ENCODE measurements at places on chromosomes 11 and 22.

GRCh38 chr22:43924877-43925276 is 1.3 kb downstream of the PNPLA3 start:
- no peak for DNase-seq

- DNase-seq = no peak
These were observed 1.2 kb downstream of the GPR83 start for GRCh38 chr11:94400050-94400449.

GRCh38 chr22:36258701-36259614 is 6.0 kb downstream of the APOL1 start:
- peak; percentile 64 for DNase-seq

DNA sequence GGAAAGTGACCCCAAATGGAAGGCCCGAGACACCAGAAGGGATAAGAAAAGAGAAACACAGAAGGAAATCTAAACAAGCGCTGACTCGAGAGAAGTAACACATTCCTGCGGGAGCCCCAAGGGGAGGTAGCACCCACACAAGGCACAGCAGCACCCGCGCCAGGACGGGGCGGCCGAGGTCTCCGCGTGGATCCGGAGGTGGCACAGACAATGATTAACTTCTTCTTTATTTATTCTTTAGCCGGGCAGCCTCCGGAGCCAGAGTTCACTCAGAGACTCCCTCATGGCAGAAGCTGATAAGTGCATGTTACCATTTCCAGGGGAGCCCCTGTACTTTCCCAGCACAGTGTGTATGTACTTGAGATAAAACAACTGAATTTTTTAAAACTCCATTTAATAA is 5.1 kb downstream of the TOLLIP start:
- DNase-seq = no peak

GRCh38 chr11:94727819-94728218 is 40.3 kb upstream of the AMOTL1 start:
- no peak for DNase-seq

DNA sequence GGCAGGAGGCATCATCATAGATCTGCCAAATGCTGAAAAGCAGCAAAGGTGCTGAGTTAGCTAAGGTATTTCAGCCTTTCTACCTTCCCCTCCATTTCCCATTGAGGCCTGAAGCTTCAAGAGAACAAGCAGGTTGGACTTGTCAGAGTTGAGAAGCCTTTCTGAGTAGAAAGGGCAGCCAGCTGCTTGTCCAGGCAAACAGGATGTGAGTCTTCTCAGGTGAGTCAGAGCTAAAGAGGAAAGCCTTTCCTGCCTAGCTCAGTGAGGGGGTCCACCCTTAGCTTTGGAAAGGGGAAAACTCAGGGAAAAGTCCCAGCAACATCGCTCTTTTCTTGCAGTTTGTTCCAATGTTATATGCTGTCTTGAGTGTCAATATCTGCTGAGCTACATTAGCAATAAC is 13.2 kb upstream of the MPZL2 start:
- DNase-seq = no peak

DNA sequence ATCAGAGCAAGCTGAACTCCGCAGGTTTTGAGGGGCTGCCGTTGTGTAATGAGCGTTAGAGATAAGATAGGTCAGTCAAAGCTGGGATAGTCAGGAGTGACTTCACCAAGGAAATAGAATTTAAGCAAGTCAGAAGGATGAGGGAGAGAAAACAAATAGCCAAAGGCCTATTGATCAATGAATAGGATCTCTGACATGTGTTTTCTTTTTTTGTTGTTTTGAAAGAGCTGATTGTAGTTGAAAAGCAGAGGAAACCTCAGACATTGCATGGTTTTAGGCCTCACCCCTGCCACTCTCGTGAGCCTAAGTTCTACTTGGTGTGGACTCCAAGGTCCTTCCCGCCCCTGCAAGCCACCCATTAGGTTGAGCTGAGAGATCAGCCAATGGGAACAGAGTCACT is 3.2 kb downstream of the EIF3L start:
- no peak for DNase-seq

DNA sequence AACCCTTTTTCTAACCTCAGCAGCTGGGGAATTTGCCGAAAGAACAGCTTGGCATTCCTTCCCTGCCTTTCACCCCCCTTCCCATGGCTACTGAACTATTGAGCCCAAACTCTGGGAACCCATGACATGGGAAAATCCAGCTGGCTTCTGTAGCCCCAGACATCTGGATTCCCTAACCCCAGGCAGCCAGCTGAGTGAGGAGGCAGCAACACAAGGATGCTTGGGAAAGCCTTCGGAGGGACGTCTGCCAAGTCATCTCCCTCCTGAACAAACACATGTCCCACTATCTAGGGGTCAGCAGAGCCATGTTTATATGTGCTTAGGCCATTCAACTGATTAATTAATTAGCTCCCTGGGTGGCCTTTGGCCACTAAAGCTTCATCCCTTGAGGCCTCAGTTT is 21.6 kb downstream of the LRRC55 start:
- no peak for DNase-seq

GRCh38 chr11:67280788-67281551 is 8.1 kb upstream of the ANKRD13D start:
- no peak for DNase-seq

DNA sequence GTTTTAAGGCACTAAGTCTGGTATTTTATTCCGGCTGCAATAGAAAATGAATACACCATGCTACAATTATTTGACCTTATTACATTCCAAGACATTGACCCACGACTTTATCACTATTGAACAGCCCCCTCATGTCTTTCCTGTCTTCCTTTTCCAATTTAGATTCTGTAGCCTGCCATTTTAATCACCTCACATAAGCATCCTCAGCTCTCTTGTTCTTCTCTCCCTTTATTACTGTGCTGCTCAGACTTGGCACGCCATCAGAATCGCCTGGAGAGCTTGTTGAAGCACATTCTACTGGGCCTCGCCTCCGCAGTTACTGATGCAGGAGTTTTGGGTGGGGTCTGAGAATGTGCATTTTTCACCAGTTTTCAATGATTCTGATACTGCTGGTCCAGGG is 38.7 kb upstream of the SWAP70 start:
- no peak for DNase-seq

GRCh38 chr22:49334976-49335375 is 492.7 kb downstream of the BRD1 start:
- DNase-seq = no peak

- DNase-seq = no peak
These were observed 261.1 kb downstream of the SBF2 start for GRCh38 chr11:10032935-10033334.

GRCh38 chr11:16169541-16169940 is 186.8 kb downstream of the SOX6 start:
- no peak for DNase-seq

DNA sequence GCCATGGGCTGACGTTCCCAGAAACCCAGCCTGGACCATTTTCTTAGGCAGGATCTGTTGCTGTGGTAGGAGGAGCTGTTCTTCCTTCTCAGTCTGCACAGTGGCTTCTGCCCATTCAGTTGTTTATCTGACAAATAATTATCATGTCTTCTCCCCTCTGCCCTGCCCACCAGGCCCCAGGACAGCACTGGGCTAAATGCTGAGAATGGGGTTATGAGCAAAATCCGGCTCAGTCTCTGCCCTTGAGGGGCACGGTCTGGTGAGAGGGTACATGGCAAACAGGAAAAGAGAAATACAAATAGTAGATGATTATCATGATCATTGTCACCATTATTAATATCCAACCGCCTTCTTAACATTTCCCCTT is 42.9 kb downstream of the C11orf96 start:
- DNase-seq = no peak

GRCh38 chr22:49305966-49306631 is 521.6 kb downstream of the BRD1 start:
- no peak for DNase-seq

DNA sequence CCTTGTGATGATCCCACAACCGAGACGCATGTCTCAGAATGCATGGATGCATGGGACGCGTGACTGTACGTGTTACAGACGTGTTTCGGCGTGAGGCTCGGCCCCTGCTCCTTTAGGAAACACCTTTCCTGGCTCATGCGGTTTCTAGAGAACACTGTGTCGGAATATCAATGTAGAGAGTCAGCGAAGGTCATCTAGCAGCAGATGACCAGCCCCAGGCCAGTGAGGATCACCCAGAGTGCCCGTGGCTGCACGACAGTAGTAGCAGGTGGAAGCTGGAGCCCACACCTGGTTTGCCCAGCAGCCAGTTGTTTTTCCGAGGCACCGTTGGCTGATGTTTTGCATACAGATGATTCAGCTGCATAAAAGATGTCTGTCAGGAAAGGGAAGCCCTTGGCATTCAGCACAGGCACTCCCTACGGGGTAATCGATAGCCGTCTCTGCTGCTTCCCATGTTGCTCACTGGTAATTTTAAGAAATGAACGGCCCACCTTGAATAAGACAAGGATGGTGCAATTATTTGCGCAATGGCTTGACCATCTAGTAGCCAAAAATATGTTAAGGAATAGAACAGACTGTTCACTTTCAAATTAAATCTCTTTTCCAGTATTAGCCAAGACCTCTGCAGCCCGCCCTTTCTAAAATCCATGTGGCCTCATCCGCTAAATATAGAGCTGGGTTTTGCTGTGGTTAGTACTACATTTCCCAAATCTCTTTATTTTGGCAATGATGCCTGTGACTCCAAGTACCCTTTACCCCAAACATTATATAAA is 1.1 kb upstream of the CLTCL1 start:
- no peak for DNase-seq

GRCh38 chr11:14537134-14537599 is 17.0 kb upstream of the PSMA1 start:
- no peak for DNase-seq

DNA sequence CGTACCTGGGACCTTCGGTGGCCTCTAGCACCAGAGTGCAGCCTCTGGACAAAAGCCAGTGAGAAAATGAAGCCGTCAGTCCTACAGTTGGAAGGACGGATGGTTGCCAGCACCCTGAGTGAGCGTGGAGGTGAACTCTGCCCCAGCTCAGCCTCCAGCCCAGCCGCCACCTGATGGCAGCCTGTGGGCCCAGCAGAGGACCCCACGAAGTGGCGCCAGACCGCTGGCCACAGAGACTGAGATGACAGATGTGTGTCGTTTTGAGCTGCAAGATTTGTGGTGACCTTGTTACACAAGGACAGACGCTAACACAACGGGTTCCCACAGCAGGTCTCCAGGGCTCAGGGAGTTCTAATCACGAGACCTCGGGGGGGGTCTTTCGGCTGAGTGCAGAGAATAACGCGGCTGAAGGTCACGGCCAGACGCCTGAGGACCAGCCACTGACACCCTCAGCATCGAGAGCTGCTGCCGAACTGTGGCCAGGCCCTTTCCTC is 75.0 kb downstream of the BRD1 start:
- no peak for DNase-seq

- DNase-seq = no peak
These were observed 111.7 kb downstream of the MYO18B start for GRCh38 chr22:25853501-25854284.

DNA sequence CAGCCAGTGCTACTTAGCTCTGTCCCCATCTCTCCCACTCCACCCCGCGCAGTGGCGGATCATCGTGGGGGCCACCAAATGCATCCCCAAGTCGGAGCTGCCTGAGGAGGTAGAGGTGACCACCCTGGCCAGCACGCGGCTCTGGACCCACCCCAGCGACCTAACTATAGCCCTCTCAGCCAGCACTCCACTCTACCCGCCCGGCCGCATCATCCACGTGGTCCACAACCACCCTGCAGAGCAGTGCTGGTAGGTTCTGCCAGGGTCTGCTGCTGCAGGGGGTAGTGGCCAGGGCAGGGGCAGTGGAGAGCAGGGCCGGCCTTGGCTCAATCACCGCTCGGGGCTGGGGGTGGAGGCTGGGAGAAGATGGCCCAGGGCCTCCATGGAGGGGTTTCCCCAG is 13.0 kb upstream of the MYRF start:
- DNase-seq = no peak

DNA sequence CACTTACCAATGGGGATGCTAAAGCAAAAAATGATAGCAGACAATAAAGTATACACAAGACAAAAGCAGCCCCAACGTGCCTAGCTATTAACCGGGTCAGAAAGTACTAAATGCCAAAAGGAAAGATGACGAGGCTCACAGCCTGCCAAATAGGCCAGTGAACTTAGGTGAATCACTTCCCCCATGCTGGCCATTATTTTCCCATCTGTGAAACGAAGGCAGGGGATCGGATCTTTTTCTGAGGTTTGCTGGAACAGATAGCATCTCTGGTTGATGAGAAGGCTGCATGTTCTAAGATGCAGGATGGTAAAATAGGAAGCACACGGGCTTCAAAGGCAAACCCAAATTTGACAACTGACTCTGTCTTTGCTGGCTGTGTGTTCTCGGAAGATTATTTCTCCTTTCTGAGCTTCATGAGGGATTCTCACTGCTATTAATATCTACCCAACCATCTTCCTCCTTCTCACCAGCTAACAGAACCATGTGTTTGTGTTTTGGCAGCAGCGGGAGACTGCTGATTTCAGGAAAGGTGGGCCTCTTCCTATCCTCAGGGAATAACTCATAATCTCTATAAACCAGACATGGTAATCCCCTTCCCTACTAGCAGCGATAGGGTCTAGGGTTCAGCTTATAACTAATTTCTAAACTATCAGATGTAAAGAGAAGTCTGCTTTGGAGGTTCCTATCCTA is 390.7 kb downstream of the LARGE1 start:
- no peak for DNase-seq

DNA sequence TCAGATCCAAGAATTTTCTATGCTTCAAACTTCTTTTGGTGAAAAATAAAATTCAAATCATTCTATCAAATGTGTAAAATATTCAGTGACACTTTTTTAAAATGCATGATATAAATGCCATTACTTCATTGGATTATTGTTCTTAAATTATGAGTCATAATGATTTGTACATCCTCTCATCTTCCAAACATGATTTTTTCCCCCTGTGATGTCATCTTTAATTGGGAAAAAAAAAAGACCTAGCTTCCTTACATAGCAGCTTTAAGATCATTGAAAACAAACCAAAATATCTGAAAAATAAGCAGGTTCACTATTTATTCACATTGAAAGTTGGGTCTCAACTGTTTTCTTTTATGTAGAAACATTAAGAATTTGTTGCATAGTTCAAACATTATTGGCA is 1549.4 kb downstream of the LRRC4C start:
- DNase-seq = no peak

- no peak for DNase-seq
These were observed 66.6 kb downstream of the ATXN10 start for GRCh38 chr22:45738206-45738605.

DNA sequence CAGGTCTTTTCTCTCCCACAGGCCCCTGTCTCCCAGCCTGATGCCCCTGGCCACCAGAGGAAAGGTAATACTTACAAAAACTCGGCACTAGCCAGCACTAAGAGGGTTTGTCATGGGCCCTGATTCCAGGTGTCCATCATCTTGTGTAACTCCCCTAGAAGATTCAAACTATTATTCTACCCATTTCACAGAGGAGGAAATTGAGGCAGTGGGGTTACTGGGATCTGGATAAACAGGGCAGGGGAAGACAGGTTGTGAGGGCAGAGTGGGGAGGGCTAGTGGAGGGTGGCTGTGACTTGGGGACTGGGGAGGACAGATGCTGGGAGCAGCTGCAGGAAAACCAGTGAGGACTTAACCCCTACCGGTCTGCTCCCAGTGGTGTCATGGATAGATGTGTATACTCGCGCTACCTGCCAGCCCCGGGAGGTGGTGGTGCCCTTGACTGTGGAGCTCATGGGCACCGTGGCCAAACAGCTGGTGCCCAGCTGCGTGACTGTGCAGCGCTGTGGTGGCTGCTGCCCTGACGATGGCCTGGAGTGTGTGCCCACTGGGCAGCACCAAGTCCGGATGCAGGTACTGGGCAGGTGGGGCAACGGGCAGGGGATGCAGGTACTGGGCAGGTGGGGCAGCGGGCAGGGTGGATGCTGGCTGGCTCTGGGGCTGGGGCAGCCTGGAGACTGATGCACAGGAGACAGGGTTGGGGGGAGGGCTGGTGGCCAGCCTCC is 1.2 kb downstream of the VEGFB start:
- DNase-seq = no peak

- DNase-seq = no peak
These were observed 789 bp upstream of the FAM111A start for GRCh38 chr11:59141673-59142460.

- no peak for DNase-seq
These were observed 2.9 kb downstream of the CHID1 start for GRCh38 chr11:907668-908067.
